GM23248 (cell line): ENCODE measurements at places on chromosomes 1 and 21.

DNA sequence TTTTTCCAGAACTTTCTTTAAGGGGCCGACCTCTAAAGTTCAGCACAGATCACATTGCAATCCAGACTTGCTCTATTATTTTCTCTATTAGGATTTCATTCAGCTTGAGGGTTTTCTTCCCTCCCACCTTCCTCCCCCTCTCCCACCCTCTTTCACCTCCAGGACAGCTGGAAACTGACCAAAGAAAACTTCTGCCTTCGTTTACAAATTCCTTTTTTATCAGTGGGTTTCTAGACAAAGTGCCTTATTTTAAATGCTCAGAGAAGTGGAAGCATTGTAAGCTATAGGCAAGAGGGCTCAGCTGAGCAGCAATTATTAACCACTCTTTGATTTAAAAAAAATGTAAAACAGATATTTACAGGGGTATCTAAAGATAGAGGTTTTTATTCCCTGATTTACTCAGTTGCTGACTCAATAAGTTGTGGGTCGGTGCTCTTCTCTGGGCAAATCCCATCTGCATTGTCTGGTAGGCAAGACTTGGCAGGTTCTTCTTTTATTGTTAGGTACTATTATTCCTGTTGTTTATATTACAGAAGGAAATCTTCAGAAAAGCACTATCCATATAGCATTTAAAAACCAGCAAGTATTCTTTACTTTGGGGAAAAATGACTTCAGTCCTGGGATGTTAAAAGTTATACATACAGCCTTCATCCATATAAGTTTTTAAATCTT lies 277.0 kb upstream of the C1orf105 start:
- peak; percentile 74 for DNase-seq

GRCh38 chr21:36852293-36852692 lies 114.2 kb downstream of the HLCS start:
- no peak for DNase-seq

- DNase-seq = no peak
Observed at GRCh38 chr1:151367658-151368392, 4.7 kb downstream of the SELENBP1 start.

DNA sequence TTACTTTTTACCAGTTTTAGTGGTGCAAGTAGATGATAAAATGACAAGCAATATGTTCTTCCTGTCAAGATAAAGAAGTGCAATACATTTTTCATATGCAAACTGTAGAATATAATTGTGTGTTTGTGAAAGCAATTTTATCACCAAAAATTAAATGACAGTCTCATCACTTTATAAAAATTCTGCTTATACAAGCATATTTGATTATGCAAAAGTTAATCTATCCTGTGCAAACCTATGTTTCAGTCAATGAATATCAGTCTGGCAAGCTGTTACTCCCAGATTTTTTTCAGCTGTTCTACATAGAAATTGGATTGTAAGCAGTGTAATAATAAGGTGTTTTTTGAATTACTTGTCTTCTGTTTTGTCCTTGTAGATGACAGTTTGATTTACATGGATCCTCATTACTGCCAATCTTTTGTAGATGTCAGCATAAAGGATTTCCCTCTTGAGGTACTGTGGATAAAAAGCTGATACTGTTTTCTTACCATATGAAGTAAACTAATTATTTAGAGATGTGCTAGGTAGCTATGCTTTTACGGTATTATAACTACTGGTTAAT lies 50.5 kb downstream of the ATG4C start:
- no peak for DNase-seq

DNA sequence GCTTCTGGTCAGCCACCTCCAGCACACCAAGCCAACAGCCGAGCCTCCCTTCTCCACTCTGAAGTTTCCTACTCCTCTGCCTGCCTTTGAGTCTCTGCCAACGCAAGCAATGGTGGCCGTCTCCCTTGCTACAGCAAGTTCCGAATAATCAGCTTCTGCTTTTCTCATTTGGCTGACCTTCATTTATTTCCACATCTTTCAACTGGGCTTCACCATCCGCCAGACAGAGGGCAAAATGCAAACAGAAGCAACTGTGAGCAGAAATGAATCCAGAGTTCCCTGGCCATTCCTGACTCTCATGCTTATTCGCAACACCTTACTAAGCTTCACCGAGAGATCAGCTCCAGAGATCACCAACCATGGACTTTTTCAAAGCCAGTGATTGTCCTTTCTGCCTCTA lies 621.0 kb downstream of the NPHP4 start:
- DNase-seq = no peak

DNA sequence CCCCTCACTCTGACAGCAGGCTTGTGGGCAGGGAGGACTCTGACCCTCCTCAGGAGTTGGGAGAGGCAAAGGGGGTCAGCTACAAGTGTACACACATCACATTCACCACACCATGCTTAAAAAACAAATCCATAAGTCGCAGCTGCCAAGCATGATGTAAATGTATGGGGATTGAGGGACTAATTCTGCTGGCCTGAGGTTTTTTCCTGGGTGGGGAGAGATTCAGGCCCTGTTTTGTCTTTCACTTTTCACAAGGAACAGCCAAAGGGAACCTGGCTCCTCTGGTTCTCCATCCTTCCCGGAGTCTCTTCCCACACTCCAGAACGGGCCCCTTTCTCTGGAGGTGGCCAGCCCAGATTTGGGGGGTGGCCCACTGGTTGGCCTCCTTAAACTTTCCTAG lies 1.3 kb upstream of the MTARC2 start:
- no peak for DNase-seq

DNA sequence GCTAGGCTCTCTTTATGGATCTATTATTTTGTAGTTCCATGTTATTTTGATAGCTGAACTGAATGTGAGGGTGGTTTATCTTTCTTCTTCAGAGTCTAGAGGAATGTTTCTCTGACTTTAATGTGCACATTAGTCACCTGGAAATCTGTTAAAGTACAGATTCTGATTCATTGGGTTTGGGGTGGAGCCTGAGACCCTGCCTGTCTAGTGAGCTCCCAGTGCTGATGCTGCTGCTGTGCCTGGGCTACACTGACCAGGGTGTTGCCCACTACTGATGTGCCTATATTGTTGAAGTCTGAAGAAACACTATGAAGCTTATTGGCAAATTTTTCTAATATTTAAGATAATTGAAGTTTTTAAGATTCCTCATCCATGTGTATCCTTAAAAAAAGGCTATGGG lies 35.9 kb downstream of the CD46 start:
- DNase-seq = peak; percentile 41

DNA sequence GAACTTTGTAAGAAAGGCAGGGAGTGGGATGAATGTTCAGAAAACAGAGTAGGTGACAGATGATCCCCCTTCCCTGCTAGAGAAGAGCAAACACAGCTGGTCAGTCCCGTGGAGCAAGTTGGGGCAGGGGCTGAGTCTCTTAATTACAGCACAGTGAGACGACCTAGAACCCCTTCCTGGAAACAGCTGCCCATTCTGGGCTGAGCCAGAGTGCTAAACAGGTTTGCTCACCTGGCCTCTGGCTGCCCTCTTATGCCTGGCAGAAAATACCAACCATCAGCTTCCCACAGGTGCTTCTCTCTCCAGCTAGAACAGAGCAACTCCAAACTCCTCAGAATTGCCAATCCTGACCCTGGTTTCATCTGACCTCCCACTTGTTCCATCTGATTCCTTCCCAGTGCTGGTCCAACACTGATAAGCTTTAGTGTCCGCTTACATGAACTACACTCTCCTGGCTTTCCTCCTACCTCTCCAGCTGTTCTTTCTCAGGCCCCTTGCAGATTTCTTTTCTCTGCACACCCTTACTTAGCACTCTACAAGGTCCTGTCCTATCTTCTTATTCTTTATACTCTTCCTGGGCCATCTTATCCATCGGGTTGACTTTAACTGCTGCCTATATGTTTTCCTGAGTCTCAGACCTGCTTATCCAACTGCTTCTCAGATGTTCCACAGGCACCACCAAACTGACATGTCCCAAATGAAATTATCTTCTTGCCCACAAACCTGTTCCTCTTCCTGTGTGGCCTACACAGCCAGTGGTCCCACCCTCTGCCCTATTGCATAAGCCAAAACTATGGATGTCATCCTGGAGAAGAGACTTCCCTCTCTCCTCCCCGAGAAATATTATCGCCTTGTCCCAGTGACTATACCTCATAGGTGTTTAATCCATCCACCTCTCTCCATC lies 22.6 kb upstream of the COL9A2 start:
- no peak for DNase-seq

GRCh38 chr1:12059722-12060464 lies 3.2 kb upstream of the TNFRSF8 start:
- no peak for DNase-seq

GRCh38 chr1:31739346-31739745 lies 24.8 kb downstream of the ADGRB2 start:
- no peak for DNase-seq

DNA sequence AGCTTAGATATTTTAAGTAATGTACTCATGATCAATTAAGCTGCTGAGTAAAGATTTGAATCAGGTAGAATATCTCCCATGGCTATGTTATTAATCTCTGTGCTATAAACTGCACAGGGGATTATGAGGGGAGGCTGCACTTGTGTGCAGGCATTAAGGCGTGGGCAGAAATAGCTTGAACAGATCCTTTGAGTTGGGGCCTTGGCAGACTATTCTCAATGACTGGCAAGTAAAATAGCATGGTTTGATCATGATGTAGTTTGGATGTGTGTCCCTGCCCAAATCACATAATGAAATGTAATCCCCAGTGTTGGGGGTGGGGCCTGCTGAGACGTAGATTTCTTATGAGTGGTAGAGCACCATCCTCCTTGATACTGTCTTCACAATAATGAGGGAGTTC lies 220.3 kb downstream of the PLPP3 start:
- no peak for DNase-seq

DNA sequence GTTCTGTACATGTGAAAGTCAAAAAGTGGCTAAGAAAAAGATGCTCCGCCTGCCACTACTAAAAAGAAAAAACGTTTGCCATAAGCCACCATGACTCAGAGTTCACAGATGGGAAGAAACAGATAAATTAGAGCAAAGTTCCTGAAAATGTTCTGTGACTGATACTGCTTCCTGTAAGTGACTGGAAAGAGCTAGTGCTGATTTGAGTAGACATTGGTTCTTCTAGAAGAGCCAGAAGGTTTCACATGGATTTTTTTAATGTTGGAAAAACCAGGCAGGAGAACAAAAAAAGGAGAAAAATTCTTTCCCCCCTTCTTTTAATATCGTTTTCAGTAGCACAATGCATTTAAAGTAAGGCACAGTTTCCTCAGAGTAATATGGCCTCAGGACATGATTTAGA lies 221.4 kb downstream of the HLX start:
- peak; percentile 91 for DNase-seq

GRCh38 chr1:1832820-1833219 lies 54.5 kb upstream of the NADK start:
- DNase-seq = peak; percentile 50

DNA sequence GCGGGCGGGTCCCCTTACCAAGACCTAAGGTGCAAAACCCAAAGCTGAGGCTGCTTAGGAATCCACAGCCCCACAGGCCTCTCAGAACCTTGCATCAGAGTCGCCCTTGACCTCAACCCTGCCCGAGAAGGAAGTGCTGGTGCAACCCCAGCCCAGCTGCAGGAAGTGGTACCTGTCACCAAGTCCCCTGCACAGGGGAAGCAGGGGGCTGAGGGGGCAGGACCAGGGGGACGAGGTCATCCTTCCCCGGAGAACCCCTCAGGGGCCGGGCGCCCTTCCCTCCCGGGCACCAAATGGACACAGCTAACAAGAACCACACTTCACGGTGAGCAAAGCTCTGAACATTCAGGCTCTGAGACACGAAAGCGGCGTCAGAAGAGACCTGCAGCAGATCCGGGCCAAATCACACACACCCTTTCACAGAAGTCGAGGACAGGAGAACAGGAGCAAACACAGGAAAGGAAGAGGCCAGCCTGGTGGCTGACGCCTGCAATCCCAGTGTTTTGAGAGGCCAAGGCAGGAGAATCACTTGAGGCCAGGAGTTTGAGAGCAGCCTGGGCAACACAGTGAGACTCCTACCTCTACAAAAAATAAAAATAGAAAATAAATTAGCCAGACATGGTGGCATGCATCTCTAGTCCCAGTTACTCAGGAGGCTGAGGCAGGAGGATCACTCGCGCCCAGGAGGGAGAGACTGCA lies 6.4 kb downstream of the ITGB2 start:
- DNase-seq = no peak

- DNase-seq = no peak
Observed at GRCh38 chr1:86993269-86993985, 79.0 kb downstream of the HS2ST1 start.

DNA sequence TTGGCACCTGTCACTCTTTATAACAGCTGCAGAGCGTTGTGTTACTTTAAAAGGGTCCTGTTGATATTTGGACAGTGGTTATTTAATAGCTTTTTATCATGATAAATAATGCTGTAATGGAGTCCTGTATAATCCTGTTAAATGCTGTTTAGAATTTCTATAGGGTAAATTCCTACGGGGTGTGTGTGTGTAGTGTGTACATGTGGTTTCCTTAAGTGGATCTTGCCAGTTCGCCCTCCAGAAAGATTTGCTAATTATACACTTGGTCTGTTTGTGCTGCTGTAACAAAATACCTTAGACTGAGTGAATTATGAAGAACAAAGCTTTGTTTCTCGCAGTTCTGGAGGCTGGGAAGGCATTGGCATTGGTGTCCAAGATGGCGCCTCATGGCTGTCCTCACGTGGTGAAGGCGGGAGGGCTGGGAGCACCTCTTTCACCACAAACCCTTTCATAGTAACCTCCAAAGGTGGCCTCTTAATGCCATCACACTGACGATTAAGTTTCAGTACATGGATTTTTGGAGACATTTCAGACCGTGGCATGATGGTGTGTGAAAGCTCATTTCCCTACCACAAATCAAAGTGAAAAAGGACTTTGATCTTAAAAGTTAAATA lies 11.2 kb downstream of the PRMT2 start:
- DNase-seq = no peak

DNA sequence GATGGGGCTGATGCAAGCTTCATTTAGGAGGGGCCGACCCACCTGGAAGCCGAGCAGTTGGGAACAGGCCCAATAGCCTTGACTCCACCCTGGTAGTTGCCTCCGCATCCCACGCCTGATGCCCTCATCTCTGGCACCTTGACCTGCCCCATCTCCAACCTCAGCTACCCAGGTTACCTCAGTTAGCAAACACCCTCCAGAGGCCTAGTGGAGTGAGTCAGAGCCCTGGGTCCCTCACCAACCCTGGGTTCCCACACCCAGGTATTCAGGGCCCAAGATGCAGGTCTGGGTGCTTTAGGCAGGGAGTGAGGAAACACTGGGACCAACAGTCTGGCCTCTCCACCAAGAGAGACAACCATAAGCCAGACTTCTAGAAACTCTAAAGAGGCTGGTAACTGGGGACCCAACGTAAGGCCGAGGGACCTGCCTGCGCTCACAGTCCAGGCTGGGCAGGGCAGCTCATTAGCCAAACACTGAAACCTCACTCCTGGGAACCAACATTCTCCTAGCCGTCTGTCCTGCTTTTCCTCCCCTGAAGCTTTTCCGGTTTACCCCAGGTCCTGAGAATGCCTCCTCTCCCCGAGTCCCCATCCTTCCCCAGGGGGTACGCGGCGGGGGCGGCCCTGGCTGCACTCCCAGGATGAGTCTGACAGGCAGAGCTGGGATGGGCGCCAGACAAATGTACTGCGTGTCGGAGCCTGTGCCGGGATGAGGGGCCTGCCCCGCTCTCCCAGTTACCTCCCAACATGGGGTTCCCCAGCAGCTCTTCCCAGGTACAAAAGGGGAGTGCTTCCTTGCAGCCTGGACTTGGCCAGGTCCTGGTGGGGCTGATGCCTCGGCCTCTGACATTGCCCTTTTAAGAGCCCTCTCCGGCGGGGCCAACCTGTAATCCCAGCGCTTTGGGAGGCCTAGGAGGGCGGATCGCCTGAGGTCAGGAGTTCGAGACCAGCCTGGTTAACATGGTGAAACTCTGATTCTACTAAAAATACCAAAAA lies 8.9 kb upstream of the CELSR2 start:
- DNase-seq = peak; percentile 91
